SK-N-DZ (cell line): ENCODE measurements at places on chromosomes 13 and 19.

GRCh38 chr19:3969435-3970312 lies 1.2 kb downstream of the DAPK3 start:
- no peak for DNase-seq

DNA sequence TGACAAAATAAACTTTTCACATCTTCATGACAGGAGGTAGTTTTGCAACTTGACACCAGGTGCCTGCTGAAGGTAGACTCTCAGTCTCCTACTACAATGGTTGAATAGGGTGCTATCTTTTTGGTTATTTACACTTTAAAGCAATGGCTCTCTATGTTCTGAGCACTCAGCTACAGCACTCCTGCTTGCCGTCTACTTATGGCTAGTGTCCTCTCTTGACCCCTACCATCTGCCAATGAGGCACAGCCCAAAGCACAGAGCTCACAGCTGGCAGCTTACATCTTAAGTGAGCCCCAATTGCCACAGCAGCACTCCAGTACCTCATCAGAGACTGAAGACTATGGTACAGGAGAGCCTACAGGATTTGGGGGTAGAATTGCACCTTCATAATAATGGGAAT lies 11.4 kb downstream of the ZNF708 start:
- DNase-seq = no peak

GRCh38 chr13:30679483-30680330 lies 55.6 kb upstream of the ALOX5AP start:
- peak; percentile 52 for DNase-seq

DNA sequence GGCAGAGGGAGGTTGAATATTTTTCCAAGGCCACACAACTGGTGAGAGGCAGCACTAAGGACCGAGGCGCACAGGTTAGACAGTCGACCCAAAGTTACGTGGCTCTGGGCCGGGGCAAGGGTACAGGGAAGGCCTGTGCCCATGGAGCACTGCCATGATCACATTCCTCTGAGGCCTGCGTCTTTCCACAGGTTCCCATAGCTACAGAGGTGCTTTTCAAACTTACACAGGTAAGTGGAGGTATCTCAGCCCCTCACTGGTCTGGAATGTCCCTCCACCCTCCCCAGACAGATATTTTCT lies 814 bp downstream of the ZNF211 start:
- no peak for DNase-seq

- DNase-seq = no peak
Measured at GRCh38 chr13:72853000-72853399, 71.1 kb downstream of the PIBF1 start.

- DNase-seq = no peak
Measured at GRCh38 chr13:110574161-110574560, 12.6 kb upstream of the RAB20 start.

DNA sequence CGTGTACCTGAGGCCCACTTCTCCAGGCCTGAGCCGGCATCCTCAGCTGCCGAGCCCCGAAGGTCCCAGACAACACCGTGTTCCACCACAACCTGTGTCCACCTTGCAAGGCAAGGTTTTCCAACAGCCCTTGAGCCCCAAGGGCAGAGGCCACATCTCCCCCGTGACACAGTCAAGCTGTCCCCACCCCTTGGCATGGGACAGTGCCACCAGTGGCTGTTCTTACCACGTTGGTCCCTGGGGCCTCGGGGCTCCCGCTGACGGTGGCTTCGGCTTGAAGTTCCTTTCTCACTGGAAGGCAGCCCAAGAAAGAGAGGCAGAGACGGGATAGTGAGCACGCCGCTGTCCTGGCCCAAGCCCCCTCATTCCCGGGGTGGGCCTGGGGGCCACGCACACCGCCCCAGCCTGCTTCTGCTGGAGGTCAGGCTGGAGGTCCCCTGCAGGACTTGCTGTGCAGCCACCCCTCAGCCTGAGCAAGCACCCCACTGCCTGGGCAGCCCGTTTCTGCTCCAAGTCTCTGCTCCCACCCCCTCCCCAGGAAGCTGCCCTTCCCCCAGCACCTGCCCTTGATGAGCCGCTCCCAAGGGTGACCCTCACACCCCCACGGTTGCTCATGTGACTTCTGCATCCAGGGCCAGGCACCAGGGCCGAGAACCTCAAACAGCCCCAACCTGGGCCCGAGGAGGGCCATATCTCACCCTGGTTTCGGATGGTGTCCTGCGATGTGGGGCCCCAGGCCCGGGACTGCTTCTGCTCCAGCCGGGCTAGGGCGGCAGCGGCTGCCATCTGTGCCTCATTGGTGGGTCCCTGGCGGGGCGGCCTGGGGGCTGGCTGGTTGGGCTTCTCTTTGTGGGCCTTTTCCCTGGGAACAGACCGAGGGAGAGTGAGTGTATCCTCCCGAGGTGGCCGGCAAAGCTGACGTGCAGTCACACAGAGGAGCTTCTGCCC lies 4.1 kb downstream of the UBXN6 start:
- DNase-seq = no peak

- DNase-seq = no peak
Measured at GRCh38 chr19:8525401-8525684, 11.4 kb upstream of the ZNF414 start.

GRCh38 chr19:19591133-19591825 lies 27.2 kb downstream of the PBX4 start:
- DNase-seq = no peak

- no peak for DNase-seq
Measured at GRCh38 chr13:105442949-105443699, 1092.3 kb downstream of the EFNB2 start.

DNA sequence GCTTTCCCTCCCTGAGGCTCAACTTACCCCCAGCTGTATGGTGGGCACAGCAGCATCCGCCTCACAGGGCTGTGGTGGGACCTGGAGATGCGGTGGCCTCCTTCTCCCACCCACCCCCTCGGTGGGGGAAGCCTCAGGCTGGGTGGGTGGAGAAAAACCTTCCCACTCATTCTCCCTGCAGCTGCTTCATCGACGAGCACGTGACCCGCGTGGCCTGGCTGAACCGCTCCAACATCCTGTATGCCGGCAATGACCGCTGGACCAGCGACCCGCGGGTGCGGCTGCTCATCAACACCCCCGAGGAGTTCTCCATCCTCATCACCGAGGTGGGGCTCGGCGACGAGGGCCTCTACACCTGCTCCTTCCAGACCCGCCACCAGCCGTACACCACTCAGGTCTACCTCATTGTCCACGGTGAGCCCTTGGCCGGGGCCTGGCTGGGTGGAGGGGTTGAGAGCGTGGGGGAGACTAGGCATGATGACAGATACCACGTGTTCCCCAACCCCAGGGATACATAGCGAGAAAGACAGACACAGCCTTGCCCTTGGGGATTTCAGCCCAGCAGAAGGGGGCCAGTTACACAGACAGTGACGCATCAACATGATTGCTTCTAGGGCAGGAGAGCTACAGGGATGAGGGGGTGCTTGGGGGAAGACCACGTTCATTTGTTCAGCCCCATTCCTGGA lies 12.2 kb downstream of the IGLON5 start:
- DNase-seq = no peak

DNA sequence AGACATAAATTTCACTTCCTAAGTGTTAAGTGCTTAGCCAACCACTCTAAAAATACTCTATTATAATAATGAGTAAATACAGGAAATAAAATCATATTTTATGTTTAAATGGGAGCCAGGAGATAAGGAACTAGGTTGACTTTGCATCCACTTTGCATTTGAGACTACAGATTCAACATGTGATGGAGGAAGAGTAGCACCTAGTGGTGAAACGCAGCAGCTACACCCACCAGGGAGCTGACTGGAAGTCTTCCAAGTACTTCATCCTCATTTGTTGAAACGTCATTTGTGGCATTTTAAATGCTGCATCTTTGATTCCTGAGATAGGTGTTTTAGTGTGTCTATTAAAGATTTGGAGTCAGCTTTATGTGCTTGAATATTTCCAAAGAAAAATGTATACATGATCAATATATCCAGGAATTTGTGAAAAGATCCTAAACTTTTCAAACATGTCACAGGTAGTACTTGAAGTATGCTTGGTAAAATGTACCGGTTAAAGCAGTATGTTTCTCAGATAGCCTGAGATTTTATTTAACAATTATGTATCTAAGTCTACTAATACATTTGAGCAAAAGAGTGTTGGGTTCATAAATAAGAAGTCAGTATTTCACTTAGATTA lies 17.4 kb upstream of the KCTD12 start:
- peak; percentile 81 for DNase-seq

GRCh38 chr13:62299988-62300387 lies 884.3 kb upstream of the PCDH20 start:
- no peak for DNase-seq

GRCh38 chr19:50025794-50026549 lies at the start of gene ZNF473:
ZNF473 (plus strand) TSS chr19:50026005; CDS start chr19:50031083, 5,078 bp downstream.
- DNase-seq = peak; percentile 93

DNA sequence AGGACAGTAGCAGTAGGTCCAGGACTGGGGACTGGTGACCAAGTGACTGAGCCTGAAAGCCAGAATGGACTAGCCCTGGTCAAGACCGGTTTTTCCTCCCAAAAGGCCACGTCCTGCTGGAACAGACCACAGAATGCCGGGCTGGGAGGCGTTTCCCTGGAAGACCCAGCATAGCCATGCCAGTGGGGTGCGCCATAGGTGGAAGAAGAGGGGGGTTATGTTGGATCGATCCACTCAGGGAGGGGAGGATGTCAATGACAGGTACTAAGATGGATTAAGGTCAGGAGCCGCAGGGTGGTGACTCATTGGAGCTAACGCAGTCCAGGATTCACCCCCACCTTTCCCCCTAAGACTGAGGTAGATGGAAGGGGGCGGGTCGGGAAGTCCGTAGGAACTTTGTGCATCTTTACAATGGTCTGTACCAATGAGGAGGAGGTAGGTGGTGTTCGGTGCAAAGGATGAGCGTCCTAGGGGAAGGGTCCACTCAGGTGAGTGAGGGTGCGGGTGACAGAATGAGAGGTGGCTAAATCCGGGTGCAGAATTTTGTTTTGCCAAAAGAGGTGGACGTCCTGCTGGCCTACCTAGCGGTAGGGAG lies 21.0 kb downstream of the VASP start:
- no peak for DNase-seq

- DNase-seq = no peak
Measured at GRCh38 chr19:45621389-45621788, 17.8 kb downstream of the EML2 start.

DNA sequence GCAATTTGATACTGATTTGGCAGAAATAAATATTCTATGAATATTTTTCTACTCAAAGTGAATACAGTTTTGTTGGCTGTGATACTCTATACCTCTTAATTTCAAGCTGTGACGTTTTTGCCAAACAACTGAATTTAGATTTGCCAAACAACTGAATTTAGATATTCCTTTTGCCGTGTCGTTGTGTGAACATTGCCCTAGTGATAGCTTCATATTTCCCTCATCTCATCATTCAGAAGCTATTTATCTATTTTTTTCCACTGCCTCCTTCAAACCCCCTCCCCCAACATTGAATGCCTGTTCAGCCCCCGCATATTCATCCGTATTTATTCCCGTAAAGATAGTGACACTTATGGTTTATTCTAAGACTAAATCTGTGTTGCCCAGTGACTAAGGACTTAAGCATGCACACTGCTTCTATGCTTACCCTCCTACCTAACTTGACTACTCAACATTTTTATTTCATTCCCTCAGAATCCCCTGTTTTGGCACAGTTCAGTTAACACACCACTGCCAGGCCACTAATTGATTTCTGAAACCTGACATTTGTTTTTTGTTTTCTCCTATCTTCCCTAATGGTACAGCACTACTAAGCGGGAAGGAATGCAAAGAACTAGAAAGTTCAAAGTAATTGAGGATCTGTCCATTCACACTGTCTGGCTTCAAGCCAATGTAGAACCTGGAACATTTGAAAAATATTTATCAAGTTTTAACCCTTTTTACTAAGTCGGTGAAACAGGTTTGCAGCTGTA lies 2.8 kb upstream of the KLF5 start:
- DNase-seq = no peak

DNA sequence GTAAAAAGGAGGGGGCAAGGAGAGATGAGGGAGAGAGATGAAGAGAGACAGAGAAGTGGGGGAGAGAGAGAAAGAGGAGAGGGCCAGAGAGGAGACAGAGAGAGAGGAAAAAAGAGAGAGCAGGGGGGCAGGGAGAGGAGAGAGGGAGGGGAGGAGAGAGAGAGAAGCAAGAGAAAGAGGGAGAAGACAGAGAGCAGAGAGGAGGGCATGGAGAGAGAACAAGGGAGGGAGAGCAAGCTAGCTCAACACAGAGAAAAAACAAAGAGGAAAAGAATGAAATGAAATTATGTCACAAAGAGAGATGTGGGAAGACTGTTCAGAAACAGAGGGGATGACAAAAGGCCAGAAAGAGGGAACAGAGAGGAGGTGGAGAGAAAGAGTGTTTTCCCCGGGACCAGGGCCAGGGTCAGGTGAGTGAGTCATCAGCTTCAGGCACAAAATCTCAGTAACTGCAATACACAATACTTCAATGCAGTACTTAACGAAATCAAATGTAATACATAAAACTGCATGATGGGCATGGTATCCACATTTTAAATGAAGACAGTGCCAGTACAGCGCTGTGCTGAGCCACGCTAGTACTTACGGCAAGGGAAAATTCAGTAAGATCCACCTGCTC lies 4.8 kb downstream of the KLK7 start:
- no peak for DNase-seq
